Posterior cingulate gyrus (tissue), 11 donors: ENCODE measurements at places on chromosomes 6 and 20.
A peak's percentile ranks its signal among the peaks of the same experiment; 100 is the strongest.

GRCh38 chr6:7919871-7920270 lies 9.3 kb upstream of the TXNDC5 start:
- no peak for DNase-seq

DNA sequence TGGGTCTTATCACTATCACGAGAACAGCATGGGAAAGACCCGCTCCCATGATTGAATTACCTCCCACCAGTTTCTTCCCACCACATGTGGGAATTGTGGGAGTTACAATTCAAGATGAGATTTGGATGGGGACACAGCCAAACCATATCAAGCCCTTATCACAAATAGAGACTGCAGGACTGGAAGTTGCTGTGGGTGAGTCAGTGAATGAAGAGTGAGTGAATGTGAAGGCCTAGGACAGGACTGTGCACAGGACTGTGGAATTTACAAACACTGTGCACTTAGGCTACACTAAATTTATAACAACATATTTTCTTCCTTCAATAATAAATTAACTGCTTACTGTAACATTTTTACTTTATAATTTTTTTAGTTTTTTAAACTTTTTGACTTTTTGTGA lies 30.2 kb upstream of the BCAS1 start:
- no peak for DNase-seq

- DNase-seq, result no peak
Measured at GRCh38 chr6:119845161-119845560, 495.6 kb upstream of the MAN1A1 start.

- peak; percentile 91 for DNase-seq
Measured at GRCh38 chr20:49936153-49937026, at the start of gene RNF114. Gene RNF114 (plus strand): TSS chr20:49936397. CDS start chr20:49936413, 16 bp downstream.

DNA sequence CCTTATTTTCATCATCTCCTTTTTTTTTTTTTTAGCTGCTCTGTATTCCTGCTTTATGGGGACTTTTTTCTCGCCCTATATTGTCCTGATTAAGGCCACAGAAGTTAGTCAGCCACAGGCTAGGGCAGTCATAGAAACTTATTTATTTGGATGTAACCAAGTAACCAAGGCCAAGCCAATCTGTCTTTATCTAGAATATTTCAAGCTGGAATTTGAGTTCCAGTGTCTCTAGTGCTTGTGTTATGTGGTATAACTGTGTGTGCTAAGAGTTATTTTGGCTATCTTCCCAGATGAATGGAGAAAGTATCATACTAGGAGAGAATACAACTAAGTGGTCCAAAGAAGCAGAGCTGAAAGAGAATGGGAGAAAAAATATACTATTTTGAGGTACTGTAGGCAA lies 751.5 kb downstream of the CBLN4 start:
- no peak for DNase-seq

- no peak for DNase-seq
Measured at GRCh38 chr6:15184441-15184861, 61.4 kb upstream of the JARID2 start.

DNA sequence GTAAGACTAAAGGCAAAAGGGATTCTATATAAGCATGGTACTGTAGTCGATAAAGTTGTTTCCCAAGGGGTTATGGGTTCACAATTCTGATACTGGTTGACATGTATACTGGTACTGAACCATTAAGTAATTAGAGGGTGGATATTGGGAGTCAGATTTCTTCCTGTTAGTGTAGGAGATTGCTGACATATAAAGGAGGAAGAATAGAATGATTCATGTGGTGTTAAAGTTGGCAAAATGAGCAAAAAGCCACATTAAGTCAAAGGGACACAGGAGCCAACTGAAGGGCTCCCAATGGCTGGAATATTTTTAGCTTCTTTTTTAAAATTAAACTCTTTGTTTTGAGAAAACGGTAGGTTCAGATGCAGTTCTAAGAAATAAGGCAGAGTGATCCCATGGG lies 161.8 kb upstream of the PRND start:
- DNase-seq, result no peak

GRCh38 chr6:145305670-145306069 lies 429.6 kb downstream of the EPM2A start:
- no peak for DNase-seq

- no peak for DNase-seq
Measured at GRCh38 chr6:156886409-156886808, 109.2 kb downstream of the ARID1B start.

GRCh38 chr20:46400253-46400652 lies 6.2 kb downstream of the ELMO2 start:
- no peak for DNase-seq

DNA sequence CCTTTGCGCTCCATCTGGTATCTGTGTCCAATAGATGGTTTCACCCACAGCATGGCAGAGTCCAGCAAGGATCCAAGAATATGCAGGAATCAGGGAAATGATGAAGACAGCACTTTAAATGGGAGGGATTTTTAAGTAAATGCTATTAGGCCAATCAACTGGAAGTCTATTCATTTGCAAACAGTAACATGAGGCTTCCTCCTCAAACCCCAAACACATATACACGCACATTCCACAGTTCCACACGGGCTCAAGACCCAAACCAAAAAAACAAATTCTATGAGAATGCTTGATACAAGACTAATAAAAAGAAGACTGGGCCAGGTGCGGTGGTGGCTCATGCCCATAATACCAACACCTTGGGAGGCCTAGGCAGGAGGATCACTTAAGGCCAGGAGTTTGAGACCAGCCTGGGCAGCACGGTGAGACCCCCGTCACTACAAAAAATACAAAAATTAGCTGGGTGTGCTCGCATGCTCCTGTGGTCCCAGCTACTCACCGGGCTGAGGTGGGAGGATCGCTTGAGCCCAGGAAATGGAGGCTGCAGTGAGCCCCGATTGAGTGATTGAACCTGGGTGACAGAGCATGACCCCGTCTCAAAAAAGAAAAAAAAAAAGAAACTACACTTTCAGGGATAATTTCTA lies 21.9 kb upstream of the TFAP2C start:
- DNase-seq, result peak; percentile 9

DNA sequence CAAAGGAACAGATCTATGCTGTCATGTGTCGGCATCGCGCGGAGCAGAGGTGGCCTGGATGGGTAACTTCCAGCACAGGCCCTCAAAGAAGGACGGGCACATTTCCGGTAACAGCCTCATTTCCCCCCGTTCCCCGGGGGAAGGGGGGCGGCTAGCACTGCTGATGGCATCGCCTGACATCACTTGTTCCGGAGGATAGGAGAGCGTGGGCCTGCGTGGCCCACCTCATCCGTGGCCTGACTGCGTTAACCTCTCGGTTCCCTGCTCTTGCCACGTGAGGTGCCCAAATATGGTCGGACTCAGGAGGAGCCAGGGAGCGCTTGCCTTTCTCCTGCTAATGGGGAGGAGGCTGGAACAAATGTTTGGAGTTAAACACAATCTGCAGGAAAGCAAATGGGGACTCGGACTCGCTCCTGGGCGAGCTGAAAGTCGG lies at the start of gene AKAP12:
Gene AKAP12 (plus strand): TSS at position 365 of the 433 bp plus-strand sequence. CDS start 596 bp downstream, outside the sequence.
- peak; percentile 9 for DNase-seq

- no peak for DNase-seq
Measured at GRCh38 chr6:125789167-125789566, 1.6 kb upstream of the NCOA7 start.

DNA sequence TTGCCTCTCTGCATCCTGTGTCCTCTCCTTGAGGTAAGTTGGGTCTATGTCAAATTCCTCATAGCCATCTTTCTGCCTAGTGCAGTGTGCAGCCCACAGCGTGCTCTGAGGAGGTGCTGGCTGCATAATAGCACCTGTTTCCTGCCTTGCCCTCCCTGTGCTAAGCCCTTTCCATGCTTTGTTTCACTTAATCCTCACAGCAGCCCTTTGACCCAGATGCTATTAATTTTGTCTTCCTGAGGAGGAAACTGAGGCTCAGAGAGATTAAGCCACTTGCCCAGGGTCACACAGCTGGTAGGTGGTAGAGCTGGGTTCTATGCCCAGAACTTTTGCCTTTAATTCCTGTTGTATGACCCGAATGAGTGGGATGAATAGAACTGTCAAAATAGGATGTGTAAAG lies 13.5 kb downstream of the FAM83D start:
- no peak for DNase-seq

DNA sequence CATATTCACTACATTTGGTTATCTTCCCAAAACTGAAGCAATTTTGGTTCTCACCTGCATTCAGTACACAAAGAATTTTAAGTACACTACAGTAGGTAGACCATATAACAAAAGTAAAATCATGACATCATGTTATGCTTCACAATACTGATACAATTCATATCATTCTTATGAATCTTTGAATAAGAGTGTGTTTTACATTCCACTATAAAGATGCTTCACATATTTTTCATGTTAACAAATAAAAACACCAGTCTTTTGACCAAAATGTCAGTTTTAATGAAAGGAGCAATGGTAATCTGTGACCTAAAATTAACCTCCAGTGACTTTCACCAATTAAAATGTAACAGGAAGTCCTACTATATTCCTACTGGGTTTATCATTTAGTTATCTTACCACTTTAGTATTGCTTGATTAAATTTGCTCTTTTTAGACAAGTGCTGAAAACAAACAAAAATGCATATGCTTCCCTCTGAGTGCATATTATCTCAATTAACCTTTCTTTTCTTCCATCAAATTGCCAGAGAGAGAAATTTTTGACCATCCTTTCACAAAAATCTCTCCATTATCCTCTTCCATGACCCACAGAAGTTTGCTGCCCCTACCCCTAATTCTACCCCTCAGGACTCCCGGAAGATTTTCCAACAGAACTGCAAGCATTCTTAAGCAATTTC lies 49.3 kb downstream of the PHIP start:
- no peak for DNase-seq

GRCh38 chr6:1629316-1629715 lies 19.6 kb downstream of the FOXC1 start:
- DNase-seq, result peak; percentile 46

- DNase-seq, result no peak
Measured at GRCh38 chr6:7914991-7915789, 4.6 kb upstream of the TXNDC5 start.

GRCh38 chr6:46352541-46353268 lies 138.5 kb downstream of the RCAN2 start:
- no peak for DNase-seq

DNA sequence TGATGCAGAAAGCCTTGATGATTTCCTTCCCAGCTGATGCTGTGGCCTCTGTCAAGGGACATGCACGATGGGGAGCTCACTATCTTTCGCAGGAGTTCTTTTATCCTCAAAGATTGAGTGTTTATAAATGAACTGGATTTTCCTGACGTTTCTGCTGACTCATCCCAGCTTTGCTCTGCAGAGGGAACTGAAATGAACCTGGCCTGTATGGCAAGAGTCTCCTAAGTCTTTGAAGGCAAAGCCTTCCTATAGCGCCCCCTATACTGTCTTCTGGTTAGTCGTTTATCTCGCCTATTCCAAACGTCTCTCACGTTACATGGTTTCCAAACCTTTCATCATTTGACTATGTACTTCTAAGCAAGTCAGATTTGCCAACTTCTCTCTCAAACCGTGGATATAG lies 565.3 kb downstream of the KIF16B start:
- DNase-seq, result no peak

DNA sequence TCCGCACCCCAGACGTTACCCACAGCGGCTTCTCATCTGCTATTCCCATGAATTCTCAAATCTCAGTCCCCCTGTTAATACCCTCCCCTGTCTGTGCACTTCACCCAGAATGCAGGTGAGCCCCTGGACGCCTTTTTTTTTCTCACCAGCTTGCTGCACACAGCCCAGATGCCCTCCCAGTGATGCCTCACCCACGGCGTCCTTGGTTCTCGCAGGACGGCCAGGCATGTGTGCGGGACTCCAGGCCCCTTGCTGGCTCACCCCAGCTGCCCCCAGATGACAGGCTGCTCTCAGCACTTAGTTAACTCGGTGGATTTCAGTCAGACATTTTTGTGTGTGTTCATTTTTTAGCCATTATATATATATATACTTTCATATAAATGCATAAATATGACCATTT lies 25.4 kb upstream of the PI16 start:
- DNase-seq, result no peak

- DNase-seq, result no peak
Measured at GRCh38 chr6:109036574-109037294, 57.9 kb downstream of the SESN1 start.

DNA sequence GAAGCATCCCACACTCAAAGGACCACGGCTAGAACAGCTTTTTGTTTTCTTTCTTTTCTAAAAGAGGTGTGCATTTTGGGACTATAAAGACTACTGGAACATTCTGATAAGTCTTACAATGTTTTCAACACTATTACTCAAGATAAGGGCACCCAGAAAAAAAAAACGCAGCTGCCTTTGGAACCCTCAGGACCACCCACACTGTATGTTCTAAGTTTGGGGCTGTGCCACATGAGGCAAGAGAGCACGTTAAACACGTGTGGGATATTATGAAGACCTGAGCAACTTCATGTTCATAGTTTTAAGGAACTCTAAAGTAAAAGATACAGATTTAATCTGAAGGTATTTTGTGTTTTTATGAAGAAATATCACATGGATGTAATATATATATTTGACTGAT lies 204.6 kb downstream of the FOXC1 start:
- DNase-seq, result no peak
